ENCODE measurements at places on chromosomes 3 and 15.

DNA sequence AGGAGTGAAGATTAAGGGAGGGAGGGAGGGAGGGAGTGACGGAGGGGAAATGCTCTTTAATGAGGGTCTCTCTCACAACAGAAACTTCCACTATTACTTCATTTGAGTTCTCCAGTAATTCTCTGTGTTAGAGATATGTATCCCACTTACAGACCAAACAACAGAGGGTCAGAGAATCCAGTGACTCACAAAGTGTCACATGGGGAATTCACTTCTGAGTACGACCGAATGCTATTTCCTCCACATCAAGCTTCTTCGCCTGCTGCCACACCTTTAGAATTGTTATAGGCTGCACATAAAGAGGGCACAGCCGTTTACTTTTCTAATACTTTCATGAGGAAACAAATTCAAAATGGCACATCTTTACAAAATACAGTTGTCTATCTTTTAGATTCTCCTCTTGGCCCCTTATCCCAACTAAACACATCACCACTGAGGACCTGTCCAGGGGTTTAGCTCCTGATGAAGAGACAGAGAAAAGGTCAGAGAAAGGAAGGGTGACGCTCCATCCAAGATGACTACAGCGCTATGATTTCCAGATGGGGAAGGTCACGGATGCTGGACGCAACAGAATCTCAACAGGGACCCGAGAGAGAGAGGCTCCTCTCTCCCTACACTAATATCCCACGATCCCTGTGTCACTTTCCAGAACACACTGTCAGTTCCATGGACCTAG is 119.0 kb downstream of the XXYLT1 start:
- DNase-seq: peak; percentile 40

DNA sequence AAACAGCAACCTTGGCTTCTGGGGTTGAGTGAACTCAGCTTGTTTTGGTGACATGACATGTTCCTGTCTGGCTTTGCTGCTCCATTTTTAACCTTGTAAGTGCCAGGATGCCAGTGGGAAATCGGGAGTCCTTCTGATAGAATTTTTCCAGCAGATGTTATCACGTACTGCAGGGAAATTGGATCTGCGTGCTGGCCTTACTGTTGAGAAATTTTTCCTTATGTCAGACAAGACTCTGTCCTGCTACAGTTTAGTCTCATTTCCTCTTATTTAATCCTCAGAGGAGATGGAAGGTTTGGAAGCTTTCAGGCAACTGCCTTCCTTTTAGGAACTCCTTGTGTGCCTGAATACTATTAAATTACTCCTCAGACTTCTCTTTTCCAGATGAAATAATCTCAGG is 80.6 kb downstream of the PGPEP1L start:
- no peak for DNase-seq

- DNase-seq: peak; percentile 50
Measured at GRCh38 chr3:86929046-86929445, 61.9 kb downstream of the VGLL3 start.

GRCh38 chr3:171801738-171802589 is 8.3 kb downstream of the PLD1 start:
- no peak for DNase-seq

DNA sequence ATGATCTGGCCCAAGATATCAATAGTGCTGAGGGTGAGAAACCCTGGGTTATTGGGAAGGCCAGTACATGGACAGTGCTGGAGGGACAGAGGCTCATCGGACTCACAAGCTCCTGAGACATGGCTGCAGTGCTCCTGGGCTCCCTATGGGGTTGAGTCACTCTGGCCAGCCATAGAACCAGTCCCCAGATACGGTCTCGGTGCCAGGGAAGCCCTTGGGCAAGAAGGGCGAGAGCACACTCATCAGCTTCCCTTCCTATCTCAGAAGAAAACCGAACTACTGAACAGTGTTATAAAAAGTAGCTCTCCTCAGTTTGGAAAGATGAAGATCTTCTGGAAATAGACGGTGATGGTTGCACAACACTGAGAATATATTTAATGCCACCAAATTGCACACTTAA is 34.4 kb downstream of the POC1A start:
- DNase-seq: no peak

DNA sequence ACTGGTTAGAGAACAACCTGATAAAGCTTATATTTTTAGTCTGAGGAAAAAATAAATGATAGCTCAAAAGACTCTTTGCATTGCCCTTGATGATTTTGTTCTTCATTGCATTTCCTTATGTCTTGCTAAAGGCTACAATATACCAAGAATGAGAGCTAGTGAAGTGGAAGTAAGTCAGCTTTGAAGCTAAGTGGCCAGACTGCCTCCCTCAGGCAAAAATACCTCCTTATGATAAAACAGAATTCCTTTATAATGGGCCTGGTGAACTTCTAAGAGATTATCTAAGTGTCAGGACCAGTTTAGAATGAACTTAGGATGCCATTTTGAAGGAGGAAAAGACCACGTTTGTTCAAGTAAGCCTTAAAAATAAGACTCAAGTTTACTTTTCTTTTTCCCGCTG is 678.4 kb downstream of the ROBO2 start:
- DNase-seq: no peak

DNA sequence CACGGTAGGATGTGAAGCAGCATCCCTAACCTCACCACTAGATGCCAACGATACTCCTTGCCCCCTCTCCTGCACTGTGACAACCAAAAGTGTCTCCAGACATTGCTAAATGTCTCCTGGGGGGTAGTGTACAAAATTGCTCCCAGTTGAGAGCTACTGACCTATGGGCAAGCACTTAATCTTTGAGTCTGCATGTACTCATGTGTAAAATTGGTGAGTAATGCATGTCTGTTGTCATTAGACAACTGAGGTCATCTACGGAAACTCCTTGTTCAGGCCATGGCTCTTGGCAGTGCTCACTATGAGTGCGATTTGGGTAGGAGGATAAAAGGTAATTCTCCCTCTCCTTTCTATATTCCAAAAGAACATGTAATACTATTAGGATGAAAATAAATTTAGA is 29.2 kb downstream of the PDHB start:
- DNase-seq: no peak

DNA sequence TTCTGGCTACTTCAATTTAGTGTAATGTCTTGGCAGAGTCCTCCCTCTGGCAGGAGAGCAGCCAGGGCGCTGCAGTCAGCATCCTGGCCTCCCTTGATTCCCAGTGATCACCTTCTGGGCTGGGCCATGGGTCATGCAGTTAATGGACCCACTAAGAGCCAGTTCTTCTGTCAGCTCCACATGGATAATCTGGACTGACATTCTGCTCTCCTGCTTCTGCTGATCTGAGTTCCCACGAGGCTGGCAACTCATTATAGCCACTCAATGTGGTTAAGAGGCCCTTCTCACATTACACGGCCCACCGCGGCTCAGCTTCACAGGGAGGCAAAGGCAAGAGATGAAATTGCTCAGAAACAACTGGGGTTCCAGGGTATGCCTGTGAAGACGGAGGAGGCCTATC is 94.0 kb downstream of the WDR76 start:
- DNase-seq: peak; percentile 60

DNA sequence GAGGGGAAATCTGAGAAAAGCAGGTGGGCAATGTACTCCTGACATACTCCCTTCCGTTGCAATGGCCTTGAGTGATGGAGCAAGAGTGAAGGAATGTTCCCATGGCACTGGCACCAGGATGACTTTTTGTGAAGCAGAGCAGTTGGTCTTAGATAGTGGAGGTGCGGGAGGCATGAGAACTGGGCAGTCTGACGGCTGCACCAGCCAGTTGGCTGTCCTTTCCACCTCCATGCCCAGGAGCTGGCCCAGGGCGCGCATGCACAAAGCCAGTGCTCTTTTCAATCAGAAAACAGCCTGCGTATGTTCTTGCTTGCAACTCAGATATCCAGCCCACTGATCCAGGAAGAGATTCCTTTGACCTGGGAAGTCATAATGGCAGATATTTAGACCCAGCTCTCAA is 136.8 kb downstream of the PGPEP1L start:
- DNase-seq: no peak

DNA sequence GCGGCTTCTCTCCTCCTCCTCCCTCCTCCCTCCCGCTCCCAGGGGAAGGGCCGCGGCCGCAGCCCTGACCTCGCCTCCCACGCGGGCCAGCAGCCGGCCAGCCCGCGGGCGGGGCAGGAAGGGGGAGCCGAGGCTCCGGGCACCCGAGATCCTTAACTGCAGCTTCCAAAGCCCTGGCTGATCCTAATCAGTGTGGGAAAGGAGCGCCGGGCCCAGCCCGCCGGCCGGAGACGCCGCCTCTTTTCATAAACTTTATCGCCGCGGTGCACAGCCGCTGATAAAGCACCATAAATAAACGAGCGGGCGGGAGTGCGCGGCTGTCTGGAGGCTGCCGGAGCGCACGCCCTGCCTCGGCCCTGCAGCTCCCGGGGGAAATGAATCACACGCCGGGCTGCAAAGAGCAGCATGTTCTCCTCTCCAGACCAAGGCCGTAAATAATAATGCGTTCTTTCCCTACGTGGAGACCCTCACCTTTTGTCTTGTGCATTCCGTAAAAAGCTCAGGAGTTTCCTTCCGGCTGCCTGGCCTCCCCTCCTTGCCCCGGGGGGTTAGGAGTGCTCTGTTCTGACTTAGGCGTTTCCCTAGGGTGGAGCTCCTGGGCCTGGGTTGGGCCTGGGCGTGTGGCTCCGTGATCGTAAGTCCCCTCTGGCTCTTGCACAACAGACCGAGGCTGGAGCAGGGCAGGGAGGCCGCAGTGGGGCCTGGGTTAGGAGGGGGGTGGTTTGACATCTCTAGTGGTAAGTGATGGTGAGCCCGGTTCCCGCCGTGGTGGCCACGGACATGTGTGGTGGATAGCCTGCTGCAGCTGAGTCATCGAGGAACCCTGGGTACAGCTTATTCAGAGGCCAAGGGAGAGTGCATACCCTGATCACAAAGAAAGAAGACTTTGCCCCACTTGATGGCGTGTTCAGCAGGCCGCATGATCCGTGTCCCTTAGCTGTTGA is 132.6 kb upstream of the HES1 start:
- peak; percentile 84 for DNase-seq

DNA sequence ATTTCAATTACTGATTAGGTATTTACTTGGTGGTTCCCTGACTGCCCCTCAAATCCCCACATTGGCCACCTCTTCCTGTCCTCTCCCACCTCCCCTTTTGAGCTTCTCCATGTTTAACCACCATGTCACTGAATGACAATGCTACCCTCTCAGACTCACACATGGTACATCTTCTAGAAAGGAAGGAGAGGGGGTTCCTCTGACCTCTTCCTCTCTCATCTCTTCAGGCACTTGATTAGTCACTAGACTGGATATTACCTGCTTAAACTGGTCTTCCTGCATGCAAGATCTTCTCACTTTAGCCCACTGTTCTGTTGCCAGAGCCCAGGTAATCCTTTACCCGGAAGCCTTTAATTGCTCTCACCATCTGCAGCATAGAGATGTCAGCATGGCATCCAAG is 64.9 kb downstream of the DIPK2A start:
- DNase-seq: no peak

- DNase-seq: no peak
Measured at GRCh38 chr15:48632651-48633050, 12.9 kb downstream of the FBN1 start.

- DNase-seq: peak; percentile 87
Measured at GRCh38 chr3:186255703-186256331, 106.2 kb downstream of the DGKG start.

DNA sequence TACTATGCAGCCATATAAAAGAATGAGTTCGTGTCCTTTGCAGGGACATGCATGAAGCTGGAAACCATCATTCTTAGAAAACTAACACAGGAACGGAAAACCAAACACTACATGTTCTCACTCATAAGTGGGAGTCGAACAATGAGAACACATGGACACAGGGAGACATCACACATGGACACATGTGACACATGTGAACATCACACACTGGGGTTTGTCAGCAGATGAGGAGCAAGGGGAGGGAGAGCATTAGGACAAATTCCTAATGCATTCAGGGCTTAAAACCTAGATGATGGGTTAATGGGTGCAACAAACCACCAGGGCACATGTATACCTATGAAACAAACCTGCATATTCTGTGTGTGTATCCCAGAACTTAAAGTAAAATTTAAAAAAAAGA is 408.0 kb downstream of the EPHB1 start:
- no peak for DNase-seq

GRCh38 chr3:149634573-149634972 is 23.3 kb downstream of the WWTR1 start:
- no peak for DNase-seq

DNA sequence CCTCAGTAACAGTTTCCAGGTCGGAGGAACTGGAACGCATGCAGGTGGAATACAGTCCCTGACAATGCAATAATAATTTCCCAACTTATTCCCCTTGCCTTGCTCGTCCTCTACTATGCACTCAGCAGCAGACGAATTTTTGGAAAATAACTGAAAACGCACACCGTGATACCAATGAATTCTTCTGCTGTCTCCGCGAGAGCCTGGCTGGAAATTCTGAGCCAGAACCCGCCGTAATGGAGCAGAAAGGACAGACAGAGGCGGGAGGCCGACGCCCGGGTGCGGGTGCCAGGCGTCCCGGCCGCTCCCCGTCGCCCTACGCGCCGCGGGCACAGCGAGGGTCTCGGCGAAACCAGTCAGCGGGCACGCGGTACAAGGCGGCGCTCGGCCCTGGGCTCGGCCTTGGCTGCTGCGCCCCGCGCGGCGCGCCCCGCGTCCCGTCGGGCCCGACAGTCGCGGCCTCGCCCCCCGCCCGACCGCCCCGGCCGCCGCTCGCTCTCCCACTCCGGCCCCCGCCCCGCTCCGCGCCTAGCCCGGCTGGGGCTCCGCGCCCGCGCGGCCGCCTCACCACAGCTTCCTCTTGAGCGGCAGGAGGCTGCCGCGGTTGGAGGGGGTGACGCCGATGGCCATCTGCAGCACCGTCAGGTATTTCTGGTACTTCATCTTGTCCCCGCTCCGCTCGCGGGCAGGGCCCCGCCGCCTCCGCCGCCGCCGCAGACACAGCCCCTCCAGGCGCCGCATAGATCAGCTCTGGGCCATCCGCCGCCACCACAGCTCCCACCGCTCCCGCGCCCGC is 114.5 kb upstream of the GOLGA8J start:
- peak; percentile 82 for DNase-seq

- peak; percentile 81 for DNase-seq
Measured at GRCh38 chr15:67836477-67836876, 3.4 kb downstream of the RNU6-1 start.

GRCh38 chr3:107689355-107689754 is 166.6 kb downstream of the BBX start:
- no peak for DNase-seq

GRCh38 chr3:185586686-185587039 is 568 bp downstream of the SENP2 start:
- no peak for DNase-seq

GRCh38 chr3:101281521-101282030 is 38.8 kb downstream of the IMPG2 start:
- no peak for DNase-seq

DNA sequence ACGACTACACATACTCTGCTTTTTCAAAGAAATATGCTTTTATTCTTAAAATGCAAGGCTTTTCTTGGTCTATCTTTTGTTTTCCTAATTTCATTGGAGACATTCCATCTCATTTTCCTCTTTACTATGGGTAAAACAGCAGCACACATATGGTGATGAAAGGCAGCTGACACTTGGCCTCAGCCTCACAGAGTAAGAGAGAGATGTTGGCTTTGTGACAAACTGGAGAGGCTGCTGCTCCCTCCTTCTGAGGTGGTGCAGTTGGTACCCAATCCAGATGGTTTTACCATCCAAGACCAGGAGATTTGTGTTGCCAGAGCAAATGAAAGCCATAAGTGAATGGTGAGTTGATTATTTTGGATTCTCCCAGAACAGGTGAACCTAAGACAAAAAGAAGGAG is 13.2 kb upstream of the SLC2A2 start:
- DNase-seq: no peak
